ENCODE measurements at places on chromosomes 2 and 18.

- peak; percentile 7 for DNase-seq
Measured at GRCh38 chr2:150624001-150624401, 136.5 kb upstream of the RND3 start.

DNA sequence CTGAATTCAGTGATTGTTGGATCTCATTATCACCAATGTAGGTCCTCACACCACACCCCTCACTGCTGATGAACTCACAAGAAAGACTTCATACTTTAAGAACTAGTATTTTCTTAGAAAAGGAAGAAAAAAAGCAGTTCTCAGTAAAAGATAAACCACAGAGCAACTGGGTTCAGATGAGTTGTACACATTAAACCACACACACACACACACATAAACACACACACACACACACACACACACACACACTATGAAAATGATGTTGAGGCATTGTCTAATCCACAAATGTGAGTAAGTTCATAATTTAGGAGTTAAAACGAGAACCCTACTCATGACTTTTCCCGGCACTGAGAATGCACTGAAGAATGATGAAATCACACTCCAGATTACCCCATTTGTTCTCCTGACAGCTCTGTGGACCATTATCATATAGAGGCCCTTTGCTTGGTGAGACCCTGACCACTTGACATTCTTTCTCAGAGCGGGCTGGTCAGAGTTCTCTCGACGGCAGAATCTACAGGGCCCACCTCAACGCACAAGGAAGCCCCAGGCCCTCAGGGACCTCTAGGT, 106.2 kb downstream of the BCL2 start:
- peak; percentile 24 for DNase-seq

DNA sequence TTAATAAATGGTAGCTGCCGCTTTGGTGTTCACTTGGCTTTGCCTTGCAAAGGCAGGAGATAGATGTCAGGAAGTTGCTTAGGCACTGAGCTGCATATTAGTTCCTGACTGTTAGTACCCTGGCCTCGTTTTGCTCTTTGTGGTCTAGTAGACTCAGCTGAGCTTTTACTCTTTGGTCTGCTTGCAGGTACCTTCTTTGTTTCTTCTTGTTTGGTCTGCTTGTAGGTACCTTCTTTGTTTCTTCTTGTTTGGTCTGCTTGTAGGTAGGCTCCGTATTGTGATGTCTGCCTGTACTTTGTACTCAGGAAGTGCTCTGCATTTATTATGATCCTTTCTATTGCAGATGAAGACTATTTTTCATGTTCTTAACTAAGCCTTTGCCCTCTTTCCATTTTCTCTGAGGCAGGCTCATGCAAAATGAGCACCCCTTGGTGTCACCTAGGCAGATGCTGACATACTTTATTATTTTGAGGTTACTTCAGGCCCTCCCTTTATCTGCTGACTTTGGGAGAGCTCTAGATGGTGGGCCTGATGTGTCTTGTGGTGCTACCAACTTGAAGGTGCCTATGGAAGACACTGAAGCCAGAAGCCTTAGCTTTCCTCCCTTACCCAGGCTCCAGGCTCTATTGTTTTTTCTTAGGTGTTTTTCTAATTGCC, 6.0 kb downstream of the RPIA start:
- peak; percentile 20 for DNase-seq

DNA sequence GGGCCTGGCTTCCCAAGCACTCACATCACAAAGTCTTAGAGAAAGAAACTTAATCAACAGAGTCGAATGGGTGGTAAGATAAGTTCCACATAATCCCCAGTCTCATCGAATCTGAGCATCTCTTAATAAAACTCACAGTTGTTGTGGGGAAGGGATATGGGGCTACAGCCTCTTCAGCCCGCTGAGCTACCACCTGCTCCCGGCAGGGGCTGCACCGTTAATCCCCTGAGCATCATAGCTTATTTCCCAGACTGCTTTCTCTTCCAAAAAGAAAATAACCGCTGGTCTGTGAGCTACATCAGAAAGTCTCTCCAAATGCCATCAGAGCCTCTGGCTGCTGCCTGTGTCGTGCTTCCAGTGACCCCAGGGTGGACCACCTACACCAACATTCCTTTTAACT, 139.4 kb upstream of the CELF4 start:
- no peak for DNase-seq

DNA sequence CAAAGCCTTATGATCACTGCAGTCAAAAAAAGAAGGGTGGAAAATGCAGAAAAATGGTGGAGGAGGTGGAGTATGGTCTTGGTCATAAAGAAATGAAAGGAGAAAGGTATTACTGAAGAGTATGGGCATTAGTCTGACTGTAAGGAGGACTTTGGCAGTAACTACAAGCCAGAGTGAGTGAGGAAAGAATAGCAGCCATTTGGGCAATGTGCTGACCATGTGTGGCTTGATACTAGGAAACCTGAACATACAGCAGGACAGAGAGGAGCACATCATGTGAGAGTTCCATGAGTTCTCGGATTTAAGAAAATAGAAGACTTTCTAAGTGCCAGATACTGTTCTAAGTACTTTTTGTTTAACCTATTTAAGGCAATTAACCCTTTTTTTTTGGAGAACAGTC, 8.5 kb downstream of the DTNA start:
- no peak for DNase-seq

- DNase-seq: no peak
Measured at GRCh38 chr18:50656396-50656795, 96.5 kb downstream of the MAPK4 start.

- DNase-seq: peak; percentile 49
Measured at GRCh38 chr2:196971574-196972279, 45.2 kb upstream of the PGAP1 start.

DNA sequence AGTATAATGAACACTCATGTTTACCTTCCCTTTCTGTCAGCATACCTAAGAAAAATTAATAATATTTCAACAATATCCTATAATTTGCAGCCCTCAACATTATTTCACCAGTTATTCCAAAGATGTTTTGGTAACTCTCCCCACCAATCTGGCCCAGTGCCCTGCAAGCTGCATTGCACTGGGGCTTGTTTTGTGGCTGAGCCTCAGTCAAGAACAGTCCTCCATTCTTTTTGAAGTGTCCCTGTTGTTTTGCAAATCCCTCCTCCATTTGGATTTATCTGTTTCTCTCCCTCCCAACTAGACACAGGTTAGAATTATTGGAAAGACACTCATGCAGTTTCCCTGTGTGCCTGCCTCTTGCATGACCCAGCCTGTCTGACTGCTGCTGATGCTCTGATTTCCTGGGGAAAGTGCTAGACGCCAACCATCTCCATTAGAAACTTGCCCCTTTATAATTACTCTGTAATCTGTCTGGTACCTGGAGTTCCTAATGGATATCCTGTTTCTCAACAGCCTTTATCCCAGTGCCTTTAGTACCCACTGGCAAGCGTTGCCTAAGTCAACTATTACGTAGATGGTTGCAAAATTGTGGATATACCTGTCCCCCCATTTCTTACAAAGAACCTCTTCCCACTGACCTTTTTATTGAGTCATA, 60.2 kb downstream of the EIF5B start:
- no peak for DNase-seq

GRCh38 chr2:57728691-57729090, 317.9 kb upstream of the VRK2 start:
- no peak for DNase-seq

GRCh38 chr2:190891889-190892288, 11.3 kb downstream of the GLS start:
- no peak for DNase-seq

DNA sequence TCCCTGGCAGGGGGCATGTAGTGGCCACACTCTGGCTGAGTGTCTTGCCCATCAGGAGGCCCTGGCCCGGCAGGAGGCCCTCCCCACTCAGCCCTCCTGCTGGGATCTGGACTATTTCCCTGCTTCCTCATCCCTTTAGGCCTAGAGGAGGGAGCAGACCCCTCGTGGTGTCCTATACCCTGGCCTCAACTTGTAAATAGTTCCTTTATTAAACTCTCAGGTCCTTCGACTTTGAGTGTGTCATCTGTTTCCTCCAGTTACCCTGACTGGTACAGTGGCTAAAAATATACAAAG, 166.7 kb upstream of the GLI2 start:
- peak; percentile 26 for DNase-seq

DNA sequence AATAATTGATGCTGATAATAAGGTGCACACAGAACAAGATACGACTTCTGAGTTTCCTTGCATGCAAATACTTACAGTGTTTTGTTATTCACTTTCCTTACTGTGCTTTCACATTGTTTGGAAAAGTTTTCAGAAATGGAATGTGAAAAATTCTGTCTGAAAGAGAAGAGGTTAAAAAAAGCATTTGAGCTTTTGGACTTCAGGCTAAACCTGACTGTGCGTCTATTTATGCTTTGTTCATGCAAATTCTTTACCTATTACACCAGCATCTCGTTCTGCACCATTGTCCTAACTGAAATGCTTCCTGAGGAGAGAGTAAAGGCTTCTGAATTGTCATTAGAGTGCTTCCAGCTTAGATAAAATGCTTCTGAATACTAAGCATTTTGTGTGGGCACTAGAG, 61.4 kb downstream of the LHCGR start:
- no peak for DNase-seq

DNA sequence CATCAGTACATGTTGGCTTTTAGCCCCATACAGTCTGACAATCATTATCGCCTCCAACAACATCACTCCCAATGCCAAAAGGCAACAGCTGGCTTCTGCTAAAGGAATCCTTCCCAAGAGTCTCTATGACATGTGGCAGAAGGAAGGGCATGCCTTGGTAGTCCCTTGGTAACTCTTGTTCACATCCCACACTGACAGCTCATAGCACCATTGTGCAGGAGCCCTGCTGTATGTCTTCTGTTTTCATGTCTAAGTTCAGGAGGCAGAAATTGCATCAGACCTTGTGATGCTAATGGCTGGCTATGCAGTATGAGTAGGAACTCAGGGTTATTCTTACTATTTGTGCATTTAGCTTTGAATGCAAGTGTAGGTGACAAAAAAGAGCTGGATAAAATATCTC, 392.1 kb downstream of the PTH2R start:
- DNase-seq: no peak

DNA sequence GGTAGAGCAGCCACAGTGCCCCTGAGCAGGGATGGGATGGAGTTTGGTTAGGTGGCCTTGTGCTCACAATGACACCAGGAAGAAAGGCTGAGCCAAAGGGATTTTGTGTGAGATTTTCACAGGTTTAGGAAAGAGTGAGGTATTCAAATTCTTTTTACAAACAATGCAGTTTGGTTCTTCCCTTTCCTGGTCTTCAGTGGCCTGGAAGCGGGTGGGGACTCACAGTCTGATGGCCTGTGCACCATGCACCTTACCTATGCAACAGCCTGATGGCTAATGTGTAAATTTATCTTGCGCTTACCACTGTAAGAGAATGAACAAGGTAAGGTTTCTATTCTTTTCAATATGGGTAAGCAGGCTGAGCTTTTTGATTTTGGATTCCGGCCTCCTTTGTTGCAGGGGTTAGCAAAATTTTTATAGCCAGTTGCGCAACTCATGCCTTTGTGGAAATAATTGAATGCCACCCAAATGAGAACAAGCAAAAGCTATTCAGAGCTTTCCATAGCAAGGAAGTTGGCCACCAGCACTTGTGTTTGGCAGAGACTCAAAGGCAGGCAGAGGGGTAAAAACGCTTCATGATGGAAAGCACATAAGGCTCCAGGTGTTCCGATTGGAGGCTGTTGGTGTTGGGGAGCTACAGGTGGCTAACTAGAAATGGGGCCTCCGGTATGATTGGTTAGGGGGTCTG, 23.8 kb upstream of the IL1R2 start:
- DNase-seq: peak; percentile 83

DNA sequence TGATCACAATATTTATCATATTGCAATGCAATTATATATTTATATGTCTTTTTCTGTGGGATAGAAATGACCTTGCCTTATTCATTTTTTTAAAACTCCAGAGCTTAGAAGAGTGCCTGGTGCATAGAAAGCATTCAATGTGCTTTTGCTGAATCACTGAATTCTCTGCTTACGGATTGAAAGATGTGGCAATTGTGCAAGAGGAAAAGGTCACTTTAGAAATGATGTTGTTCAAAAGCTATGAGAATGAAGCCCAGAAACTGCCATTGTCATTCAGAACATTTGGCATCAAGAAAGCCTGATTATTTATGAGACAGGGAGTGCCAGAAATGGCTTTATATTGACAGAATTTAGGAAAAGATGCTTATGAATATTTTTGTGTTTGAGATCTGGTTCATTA, 678.6 kb upstream of the CDH2 start:
- DNase-seq: no peak

GRCh38 chr2:96499061-96499960, 5.8 kb downstream of the NEURL3 start:
- DNase-seq: no peak

DNA sequence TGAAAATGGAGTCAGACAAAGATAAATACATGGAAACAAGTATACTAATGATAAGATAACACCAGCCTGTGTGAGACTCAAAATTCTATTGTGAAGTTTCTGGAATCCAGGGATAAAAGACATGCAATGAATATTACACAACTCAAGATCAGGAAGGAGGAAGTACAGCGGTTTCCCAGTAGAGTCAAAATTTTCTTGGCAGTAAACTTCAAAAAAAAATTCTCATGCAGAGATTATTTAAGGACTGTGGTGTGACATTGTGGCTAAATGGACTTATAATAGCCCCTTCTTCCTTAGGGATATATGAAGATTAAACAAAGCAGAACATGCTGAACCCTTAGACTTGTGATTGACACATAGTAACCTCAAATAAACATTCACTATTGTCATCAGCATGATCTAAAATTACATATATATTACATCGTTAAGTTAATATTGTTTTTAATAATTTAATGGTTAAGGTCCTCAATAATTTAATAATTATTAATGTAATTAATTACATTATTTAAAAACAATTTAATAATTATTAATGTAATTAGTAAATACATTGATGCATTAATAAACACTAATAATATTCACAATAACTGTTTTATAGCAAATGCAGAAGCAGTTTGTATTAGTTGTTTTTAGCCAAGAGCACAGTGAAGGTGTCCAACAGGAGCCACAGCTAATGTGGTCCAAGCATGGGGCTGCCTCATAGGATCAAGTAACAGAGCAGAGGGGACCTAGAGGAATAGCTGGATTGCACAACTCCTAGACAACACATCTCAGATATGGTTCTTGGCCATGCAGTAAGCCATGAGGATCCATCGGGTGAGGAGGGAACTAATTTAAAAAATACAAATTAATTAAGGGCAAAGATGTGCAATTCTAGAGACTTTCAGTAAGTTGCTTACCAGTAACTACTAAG, 77.3 kb downstream of the POLE4 start:
- peak; percentile 25 for DNase-seq

- DNase-seq: no peak
Measured at GRCh38 chr2:118989481-118989880, 47.5 kb downstream of the MARCO start.

- no peak for DNase-seq
Measured at GRCh38 chr18:57973889-57974288, 70.1 kb upstream of the NEDD4L start.

DNA sequence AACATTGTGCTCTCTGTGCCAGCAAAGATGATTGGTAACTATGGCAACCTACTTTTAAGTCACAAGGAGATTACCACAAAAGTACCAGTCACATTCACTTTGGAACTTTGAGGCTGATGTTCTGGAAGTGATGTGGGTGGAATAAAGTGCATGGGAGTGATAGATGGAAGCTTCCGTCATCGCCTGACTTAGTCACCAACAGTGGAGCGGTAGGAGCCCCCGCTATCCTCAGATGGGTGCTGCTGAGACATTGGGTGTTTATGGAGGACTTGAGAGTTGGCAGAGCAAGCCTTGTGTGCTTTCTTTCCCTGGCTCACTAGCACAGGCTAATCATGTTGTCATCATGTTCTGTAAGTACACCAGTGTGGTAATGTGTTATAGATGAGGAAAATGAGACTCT, 4.6 kb downstream of the PPP1R7 start:
- DNase-seq: no peak

GRCh38 chr2:240436683-240437550, 1.5 kb downstream of the GPC1 start:
- DNase-seq: no peak

- DNase-seq: no peak
Measured at GRCh38 chr2:121877366-121877765, 121.9 kb downstream of the TSN start.
